NCI-H1417 treated with DMSO at 0.1 percent for 48 hours (cell line): ENCODE measurements at places on chromosomes 11 and 22.

- DNase-seq = no peak
Measured at GRCh38 chr11:86548271-86548917, 124.0 kb downstream of the ME3 start.

DNA sequence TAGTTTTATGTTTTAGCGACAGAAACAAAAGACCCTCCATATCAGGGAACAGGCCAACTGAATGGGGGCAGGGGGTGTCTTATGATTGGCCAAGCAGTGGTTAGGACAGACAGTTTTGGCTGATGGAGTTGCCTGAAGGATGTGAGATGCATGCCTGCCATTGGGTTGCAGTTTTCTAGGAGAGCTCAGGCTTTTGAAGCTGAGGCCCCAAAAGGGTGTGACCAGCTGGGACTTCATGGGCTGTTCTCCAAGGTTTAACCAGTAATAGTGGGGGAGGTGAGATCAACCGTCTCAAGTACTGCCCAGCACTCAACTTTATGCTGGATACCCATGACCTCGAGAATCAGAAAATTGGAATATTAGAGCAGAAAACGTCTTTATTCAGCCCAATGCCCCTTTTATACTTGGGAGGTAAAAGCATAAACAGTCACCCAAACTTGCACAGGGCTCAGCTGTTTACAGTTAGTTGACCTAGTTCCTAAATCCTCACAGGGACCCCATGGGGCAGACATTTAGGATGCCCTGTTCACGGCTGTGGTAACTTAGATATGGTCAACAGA, 13.5 kb downstream of the DTX4 start:
- no peak for DNase-seq

DNA sequence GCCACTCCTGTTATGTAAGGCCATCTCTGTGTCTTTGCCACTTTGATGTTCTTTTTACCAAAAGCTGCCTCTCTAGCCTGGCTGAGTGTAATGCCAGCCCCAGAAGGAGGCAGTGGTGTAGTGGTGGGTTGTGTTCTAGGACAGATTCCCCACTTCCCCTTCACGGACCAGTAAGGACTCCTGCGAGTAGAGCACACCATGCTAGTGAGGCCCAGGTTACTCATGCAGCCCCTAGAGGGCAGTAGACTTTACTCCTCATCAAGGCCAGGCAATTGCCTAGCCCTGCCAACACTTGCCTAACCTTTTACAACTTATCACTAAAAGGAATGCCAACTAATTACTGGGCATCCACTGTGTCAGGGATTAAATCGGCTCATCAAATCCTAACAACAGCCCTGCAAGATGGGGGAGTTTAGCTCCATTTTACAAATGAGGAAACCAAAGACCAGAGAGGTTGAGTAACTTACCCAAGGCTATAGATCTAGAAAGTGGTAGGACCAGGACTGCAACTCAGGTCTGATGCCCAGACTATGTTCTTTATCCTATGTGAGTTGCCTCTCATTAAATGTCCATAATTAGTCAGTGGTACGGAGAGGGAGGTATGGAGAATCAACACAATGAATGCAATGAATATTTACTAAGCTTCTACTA, 75.3 kb downstream of the APIP start:
- no peak for DNase-seq

DNA sequence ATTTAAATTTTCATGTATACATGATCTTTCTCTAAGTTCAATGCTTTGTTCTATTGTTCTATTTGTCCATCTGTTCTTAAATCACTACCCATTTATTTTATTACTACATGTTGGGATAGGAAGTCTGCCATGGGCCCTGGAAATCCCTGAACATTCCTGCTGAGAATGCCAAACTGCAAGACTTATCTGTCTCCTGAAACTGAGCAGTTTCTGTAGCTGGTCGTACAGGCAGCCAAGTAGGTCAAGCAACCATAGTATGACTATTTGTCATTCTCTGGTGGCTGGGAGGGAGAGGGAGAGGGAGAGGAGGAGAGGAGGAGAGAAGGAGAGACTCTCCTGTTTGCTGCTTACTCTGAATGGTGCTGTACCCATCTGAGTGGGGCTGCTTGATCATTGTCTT, 82.8 kb upstream of the SNX19 start:
- no peak for DNase-seq

GRCh38 chr22:25027043-25027906, 74.8 kb downstream of the KIAA1671 start:
- no peak for DNase-seq

DNA sequence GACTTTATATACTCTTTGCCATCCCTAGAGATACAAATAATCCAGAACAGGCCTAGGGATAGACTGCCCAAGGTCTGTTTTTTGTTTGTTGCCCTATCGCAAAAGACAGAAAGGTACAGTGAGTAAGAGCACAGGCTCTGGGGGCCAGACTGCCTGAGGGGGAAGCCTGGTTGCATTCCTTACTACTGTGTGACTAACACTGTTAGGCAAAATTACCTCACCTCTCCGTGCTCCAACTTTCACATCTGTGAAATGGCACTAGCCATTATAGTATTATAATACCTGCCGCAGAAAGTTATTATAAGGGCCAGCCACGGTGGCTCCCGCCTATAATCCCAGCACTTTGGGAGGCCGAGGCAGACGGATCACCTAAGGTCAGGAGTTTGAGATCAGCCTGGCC, 14.5 kb downstream of the SLC35F2 start:
- DNase-seq = no peak

DNA sequence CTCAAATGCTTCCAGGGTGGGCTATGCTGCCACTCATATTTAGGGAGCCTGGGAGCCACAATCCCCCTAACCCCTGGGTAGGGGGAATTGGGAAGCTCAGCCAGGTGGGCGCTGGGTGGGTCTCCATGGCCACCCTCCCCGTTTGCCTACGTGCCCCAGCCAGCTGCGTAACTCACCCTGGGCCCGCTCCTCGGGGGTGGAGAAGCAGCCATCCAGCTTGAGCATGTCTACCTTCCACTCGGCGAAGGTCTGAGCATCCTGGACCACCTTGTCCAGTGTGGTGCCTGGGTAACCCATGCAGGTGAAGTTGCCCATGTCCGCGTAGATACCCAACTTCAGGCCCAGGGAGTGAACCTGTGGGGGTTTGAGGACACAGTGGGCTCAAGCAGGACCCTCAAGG, 3.7 kb downstream of the NAGA start:
- no peak for DNase-seq

DNA sequence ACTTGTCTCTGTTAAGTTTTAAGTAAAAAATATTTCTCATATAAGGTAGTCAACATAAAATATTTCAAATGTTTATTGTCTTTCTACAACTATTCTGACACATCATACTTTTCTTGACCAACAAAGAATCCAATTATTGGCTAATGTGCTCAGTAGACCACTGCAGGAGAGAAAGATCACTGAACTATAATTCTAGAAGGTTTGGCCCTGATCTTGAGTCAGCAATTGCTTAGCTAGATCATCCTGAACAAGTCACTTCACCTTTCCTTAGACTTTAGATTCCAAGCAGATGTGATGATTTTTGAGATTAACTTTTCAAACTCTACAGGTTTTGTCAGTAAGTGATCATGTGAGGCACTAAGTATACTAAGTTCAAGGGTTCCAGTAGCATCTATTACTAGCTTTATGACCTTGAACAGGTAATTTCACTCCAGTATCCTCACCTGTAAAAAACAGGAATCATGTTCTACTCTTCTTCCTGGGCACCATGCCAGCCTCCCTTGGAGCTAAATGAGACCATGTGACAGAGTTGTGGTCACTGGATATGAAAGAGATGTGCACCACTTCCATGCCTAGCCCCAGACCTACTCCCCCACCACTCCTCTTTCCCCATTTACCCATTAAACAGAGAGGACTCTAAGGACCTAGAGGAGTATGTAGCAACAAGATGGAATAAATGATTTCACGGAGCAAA, 17.3 kb downstream of the PGM2L1 start:
- DNase-seq = no peak

GRCh38 chr11:77375107-77375506, 73.6 kb upstream of the GDPD4 start:
- no peak for DNase-seq

DNA sequence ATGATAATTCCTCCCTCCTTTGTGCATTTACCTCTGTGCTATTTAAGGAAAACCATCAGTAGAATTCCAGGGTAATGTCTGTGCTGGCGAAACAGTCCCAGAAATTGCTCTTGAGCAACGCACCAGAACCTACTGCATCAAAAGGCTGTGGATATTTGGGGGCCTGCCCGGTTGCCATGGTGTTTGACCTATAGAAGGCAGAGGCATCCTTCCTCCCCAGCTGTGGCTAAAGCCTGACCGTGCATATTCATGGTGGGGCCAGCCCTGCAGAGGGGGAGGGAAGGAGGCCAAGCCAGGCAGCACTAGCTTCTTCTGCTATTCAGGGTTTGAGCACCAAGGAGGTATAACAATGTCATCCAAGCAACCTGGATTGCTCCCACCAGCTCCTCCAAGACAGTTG, 215.0 kb upstream of the E2F8 start:
- DNase-seq = no peak

DNA sequence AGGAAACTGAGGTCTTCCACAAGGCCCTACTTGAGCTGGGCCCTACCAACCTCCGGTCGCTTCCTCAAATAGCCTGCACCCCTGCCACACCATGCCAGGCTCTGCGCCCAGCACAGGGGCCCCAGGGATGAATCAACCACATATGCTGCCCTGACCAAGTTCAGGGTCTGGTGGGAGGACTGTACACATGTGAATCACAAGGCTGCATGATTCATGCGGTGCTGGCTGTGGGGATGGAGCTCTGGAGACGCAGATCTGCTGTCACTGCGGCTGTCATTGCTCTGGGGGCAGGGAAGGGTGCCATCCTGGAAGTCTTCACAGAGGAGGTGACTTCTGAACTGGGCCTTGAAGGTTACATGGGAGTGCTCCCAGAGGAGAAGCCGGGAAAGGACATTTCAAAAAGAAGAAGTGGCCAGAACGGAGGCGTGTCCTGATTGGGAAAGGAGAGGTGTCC, 21.5 kb downstream of the CYTH4 start:
- DNase-seq = no peak

DNA sequence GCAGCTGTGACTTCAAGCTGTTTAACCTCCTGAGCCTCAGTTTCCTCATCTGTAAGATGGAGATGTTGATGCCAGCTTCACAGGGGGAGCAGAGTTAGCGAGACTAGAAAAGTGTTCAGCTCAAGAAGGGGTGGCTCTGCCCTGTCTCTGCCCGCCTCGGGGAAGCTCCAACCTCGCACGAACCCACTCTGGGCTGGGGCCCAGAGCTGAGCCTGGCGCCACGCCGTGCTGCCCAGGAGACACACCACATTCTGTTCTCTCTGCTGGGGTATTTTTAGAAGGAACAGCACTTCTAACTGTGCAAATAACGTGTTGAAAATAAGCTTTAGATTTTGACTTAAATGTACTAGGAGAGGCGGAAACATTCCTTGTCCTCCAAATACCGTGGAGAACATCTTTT, 74.1 kb downstream of the PHF21B start:
- no peak for DNase-seq

DNA sequence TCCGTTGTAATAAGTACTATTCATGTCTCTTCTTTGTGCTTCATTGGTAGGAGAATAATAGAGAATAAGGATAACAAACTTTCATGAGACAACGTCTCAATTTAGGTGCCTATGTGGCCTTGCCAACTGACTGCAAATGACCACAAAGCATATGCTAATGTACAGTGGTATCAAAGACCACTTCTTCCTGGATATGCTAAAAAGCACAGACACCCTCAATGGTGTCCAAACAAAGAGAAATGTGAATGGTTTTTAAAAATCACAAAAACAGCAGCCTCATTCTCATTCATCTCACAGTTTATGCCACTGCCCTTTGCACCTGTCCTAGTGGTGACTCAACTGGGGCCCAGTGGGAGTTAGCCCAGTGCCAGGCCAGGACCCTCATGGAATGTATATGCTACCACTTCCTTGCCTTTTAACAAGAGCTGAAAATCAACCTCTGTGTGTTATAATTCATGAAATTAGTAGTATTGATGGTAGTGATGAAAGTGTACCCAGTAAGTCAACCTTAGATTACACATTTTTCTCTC, 65.2 kb upstream of the MTMR2 start:
- no peak for DNase-seq

DNA sequence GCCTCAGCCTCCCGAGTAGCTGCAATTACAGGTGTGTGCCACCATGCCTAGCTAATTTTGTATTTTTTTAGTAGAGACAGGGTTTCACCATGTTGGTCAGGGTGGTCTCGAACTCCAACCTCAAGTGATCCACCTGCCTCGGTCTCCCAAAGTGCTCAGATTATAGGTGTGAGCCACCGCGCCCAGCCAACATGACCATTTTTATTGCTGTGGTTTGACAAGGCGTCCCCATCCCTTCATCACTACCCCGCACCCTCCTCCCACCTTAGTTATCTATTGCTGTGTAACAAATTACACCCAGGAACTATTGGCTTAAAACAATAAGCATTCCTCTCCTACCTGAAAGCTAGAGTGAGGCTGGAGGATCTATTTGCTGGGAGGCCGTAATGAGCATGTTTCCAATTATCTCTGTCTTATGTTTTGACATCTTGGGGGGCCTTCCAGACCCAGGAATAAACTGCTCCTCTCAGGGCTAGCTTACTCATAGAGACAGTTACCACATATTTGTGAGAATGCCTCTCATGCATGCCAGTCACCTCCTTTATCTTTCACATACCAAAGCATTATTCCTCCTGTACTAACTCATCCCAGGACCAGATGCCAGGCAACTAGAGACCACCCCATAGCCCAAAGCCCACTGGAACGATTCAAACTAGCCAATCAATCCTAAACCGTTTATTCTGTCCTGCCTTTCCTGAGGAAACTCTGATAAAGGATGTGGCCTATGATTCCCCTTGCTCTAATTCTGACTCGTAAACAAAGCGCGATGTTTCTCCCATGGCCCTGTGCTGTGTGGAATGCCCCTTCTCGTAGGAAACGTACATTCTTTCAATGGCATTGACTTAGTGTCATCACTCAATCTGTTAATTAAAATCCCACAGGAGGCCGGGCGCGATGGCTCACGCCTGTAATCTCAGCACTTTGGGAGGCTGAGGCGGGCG, 19.4 kb downstream of the SNU13 start:
- DNase-seq = no peak

DNA sequence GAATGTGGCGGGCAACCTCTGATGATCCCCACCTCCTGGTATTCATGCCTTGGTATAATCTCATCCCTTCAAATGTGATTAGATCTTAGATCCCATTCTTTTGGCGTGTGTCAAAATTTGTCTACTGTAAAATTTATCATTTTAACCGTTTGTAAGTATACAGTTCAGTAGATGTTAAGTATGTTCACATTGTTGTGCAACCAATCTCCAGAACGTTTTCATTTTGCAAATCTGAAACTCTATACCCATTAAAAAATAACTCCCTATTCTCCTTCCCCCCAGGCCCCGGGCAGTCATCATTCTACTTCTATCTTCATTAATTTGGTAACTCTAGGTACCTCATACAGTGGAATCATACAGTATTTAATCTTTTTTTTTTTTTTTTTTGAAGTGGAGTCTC, 159.0 kb downstream of the LDLRAD3 start:
- DNase-seq = no peak

GRCh38 chr11:6481924-6482275, 599 bp downstream of the TIMM10B start:
- no peak for DNase-seq
